Foreskin fibroblast (primary cell): ENCODE measurements at places on chromosomes 2 and 18.
A peak's percentile ranks its signal among the peaks of the same experiment; 100 is the strongest.

DNA sequence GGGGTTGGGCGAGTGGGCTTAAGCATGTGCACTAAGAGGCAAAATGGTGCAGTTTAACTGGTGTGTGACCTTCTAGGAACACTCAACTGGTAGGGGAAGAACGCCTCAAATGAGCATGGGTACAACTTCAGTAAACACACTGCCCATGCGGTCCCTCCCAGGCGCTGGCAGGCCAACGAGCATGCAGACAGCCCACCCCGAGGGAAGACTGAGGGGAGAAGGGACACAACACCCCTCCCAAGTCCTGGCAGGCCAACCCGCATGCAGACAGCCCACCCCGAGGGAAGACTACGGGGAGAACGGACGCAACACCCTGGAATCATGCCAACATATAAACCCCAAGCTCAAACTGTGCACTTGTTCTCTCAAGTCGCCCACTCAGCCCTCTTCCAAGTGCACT, 456.0 kb downstream of the FBXO15 start:
- DNase-seq: no peak

DNA sequence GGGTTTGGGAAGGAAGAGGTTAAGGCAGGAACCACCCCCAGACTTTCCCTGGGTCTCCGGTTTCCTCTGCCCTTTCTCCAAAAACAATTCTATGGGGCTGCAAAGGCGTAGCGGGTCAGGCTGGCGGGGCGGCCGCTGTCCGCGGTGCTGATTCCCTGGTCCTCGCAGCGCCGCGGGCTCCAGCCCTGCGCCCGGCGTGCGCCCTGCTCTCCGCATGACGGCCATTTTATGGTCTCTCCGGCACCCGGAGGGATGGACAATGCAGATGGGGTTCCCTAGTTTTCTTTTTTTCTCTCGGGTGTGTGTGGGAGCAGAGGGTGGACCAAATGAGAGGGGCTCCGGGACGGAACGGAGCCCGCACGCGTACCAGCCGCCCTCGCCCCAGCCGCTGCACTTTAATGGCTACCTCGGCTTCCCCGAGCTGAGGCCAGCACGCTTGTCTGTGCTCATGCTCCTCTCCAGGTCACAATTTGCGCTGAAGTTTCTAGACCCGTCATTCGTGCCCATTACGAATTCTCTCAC, 1.6 kb downstream of the ST8SIA3 start:
- peak; percentile 24 for DNase-seq

GRCh38 chr18:9244376-9244775, 90.2 kb upstream of the TWSG1 start:
- DNase-seq: no peak

- DNase-seq: no peak
These were observed 162.7 kb upstream of the ID2 start for GRCh38 chr2:8518979-8519668.

DNA sequence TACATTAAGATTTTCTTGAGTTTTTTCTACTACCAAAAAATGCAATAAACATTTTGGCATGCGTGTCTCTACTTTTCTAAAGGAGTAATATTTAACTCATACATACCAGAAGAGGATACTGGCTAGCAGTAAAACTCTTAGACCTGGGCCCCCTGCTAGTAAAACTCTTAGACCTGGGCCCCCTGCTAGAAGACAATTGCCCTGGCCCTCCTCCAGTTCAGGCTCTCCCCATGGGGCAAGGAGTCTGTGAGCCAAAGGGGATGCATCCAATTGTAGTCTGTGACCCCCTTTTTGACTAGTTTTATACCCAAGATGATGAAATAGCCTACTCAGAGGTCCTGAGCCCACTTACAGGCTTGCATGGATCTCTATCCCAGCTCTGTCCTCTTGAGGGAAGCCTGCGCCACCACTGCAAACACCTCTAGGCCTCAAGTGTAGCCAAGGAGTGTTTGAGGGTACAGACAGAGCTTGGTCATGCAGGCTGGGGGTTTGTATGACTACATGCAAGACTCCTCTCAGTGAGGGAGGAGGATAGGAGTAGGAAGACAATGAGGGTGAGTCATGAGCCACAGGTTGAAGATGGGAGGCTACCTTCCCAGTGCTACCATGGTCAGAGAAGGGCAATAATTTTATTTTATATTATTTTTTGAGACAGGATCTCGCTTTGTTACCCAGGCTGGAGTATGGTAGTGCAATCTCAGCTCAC, 45.2 kb upstream of the PGAP1 start:
- no peak for DNase-seq

DNA sequence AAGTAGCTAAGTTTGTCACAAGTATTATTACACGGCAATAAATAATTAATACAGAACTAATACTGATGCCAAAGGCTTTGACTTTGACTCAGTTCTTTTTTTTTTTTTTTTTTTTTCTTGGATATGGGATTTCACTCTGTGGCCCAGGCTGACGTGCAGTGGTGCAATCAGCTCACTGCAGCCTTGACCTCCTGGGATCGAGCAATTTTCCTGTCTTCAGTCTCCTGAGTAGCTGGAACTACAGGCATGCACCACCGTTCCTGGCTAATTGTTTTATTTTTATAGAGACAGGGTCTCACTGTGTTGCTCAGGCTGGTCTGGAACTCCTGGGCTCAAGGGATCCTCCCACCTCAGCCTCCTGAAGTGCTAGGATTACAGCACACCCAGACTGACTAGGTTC, 284.5 kb downstream of the SS18 start:
- no peak for DNase-seq

DNA sequence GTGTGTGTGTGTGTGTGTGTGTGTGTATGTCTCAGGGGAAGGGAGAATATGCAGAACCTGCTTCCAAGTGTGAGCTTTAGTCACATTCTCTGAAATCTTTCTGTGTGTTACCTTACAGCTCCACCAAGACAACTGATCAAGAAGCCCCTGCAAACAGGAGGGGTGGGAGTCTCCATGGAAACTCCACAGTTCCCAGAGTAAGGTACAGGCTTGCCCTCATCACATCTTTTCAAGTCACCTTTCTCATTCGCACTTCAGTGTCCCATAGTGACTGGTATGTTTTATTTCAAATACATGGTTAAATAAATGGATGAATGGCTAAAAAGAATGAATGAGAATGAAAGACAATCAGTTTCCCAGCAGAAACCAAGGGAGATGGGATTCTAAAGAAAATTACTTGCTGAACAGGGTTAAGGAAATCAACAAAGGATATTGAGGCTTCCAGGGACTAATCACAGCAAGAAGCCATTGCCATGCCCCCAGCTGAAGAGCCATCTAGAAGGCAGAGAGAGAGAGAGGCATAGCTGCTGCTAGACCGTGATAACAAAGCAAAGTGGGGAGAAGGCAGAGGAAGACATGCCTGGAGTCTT, 987.2 kb upstream of the CELF4 start:
- DNase-seq: no peak

DNA sequence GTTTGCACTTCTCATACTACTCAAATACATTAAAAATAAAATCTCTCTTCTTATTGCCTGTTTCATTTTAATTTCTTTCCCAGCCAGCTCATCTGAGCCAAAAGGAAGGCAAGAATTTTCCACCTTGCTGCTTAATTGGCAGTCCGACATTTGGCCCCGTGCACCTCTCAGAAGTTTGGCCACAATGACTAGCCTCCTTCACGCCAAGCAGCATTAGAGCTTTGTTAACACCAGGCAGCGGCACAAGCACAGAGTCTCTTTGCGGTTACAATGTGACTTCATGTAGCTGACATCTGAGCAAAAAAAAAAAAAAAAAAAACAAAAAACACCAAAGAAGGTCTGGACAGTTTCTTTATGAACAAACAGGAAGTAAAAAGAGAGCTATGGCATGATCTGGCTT, 248.9 kb downstream of the OSR1 start:
- DNase-seq: no peak

DNA sequence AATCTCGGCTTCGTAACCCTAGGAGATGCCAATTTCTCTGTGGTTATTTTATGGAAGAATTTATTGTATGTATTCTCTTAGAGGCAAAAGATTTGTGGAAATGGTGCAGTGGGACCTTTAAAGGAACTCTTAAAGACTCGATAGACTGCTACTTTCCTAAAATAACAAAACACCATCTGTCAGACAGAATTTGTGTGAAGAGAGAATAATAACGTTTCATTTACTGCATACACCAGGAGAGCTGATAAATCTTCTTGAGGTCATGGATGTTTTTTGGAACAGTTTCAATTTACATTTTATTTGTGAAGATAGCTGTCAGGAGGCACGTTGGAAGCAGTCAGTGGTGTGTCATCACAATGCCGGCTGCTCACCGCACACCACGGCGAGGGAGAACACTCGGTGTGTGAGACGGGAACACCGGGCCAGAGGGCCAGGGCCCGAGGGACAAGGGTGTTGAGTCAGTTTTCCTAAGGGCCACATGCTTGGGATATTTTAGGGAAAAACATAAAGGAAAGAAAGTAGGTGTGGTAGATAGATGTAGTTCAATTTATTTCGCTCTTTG, 1681.0 kb upstream of the DDX18 start:
- no peak for DNase-seq

GRCh38 chr2:188598551-188598950, 306.9 kb downstream of the GULP1 start:
- no peak for DNase-seq

GRCh38 chr18:24736662-24737330, 276.4 kb downstream of the HRH4 start:
- DNase-seq: no peak

- no peak for DNase-seq
These were observed 74.6 kb upstream of the ZNF804A start for GRCh38 chr2:184523732-184524131.

DNA sequence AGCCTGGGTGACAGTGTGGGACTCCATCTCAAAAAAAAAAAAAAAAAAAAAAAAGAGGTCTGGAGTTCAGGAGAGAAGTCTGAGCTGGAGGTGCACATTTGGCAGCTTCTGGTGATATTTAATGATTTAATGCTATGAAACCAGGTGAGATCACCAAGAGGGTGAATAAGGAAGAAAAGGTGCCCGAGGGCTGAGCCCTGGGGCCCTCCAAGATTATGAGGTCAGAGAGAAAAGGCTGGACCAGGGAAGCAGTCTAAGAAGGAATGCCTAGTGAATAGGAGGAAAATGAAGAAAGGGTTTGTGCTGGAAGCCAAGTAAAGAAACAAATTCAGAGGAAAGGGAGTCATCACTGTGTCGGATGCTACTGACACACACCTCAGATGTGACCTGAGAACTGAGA, 88.0 kb upstream of the PELI1 start:
- DNase-seq: no peak

DNA sequence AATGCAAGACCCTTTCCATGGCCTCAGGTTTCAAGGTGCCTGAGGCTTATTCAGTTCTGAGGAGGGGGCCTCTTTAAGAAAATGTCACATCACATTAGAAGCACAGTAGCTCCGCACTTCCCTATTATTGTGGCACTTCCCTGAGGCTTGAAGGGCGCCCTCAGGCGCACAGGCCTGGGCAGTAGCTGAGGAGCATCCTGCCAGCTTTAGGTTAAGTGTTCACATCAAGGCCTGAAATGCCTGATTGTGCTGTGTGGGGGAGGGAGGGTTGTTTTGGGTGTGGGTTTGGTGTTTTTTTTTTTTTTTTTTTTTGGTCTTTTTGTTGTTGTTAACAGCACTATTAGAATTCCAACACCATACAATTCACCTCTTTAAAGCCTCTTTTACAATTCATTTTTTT, 107.9 kb downstream of the CABLES1 start:
- DNase-seq: no peak

DNA sequence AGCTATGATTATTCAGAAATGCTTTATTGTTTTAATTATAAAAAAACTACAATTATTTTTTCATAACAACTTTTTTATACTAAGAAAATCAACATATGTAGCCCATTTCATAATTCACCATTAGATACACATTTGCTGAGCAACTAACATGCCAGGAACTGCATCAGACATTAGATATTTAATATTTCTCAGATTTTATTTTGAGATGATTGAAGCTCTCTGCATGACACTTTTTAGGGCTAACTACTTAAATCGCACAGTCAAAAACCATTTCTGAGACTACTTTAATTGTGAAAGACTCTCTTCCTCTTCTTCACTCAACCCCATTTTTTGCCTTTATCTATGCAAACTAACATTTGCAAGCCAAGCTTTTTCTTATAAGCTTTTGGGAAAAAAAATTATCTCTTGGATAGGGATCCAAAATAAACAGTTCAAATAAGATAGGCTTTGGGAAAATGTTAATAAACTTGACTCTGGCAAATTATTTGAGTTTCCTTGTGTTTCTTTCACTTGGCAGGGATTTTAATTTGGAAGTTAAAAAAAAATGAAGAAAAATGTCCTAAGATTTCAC, 9.1 kb upstream of the COL3A1 start:
- DNase-seq: no peak

GRCh38 chr2:61379521-61379920, 91.4 kb downstream of the USP34 start:
- DNase-seq: no peak

- no peak for DNase-seq
These were observed 163.6 kb upstream of the SIX2 start for GRCh38 chr2:45172760-45173392.

GRCh38 chr2:196239622-196240587, 68.5 kb upstream of the STK17B start:
- DNase-seq: peak; percentile 44

DNA sequence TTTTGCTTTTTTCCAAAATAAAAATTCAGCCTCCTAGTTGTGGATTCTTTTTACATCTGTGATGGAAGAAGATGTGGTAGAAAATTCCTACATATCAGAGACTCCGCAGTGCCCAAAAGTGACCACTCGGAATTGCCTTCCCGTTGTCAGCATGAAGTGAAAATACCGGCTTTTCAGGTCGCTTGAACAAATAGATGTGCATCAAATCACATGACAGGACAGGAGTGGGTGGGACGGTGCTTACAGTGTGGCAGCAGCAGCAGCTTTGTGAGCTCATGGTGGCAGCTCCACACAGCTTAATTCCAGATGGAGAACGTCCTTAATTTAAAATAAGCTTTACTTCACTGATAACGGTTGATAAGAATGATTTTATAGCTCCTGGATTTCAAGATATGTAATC, 20.3 kb downstream of the SALL3 start:
- no peak for DNase-seq

GRCh38 chr2:150371044-150371818, 116.2 kb downstream of the RND3 start:
- no peak for DNase-seq

DNA sequence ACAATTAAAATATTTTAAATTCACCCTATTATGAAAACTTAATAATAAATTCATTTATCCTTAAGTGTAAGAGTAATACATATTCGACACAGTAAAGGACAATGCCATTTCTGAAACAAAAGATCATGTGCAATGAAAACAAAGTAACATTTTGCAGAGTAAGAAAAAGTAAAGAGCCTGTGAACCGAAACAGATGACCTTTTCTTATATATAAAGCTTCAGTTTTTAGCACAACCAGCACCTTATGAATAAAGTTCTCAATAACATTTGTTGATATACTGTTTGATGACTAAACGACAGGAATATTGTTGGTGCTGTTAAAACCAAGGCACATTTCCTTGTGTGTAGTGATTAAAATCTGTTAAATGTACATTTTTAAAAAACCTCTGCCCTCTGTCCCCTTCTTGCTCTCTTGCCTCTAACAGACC, 1.5 kb downstream of the PELI1 start:
- DNase-seq: no peak

DNA sequence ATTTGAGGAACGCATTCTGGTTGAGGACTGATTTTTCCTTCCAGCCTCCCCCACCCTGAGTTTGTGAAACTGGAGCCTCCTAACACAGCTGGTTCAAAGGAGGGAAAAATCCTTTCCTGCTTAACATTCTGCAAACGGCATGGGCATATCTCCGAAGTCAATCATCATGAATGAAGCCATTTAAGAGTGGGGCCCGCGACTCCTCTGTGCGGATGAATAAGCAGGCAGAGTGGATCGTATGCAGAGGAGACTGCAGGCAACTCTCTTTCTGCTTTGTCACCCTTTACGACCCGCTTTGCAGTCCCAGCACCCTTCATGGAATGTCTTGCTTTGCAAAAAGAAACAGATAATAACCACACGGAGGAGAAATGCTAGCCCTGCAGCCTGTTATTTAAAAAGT, 305.2 kb downstream of the CLIP4 start:
- no peak for DNase-seq
